Natural killer cell treated with Interleukin-12 subunit alpha and Interleukin-12 subunit beta and Interleukin-15 and Interleukin-18, amount 100 ng/mL, for 72 hours (primary cell): ENCODE measurements at places on chromosomes 11 and 22. TPM values are rescaled to one million over a fixed set of nuclear protein-coding genes. Genes with fewer than 3 reads are reported as not detected.

DNA sequence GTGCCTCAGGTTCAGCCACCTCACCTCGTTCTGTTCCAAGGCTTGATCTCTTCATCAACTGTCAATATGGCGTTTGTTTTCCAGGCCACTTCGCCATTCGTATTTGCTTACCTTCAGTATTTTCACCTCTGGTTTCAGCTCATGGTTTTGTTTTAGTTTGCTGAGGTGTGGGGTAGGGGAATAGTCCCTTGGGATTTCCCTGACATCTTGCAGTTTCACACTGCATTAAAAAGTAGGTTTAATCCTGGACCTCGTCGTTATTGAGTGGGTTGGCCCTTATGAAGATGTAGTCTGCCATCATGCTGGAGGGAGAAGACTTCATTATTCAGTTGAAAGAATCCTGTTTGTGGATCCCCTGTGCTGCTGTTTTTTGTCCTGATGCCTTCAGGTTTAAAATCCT, 46.0 kb downstream of the C11orf91 start:
- no peaks in the 10 kb centered on the region for H3K4me1 ChIP-seq
- no peak overlapping the region for H3K27ac ChIP-seq
- H3K27me3 ChIP-seq: peaks cover 35% of the 10 kb centered on the region
- H3K36me3 ChIP-seq: no peaks in the 10 kb centered on the region
- no peak overlapping the region for H3K4me3 ChIP-seq
- no peak for DNase-seq

Gene GAS2L1
- 0.43 TPM for total RNA-seq

- peaks cover 18% of the 10 kb centered on the region for H3K4me1 ChIP-seq
- DNase-seq: no peak
- H3K27ac ChIP-seq: no peak overlapping the region
- no peaks in the 10 kb centered on the region for H3K27me3 ChIP-seq
These were observed 16.6 kb downstream of the YPEL1 start for GRCh38 chr22:21719024-21719423.

GRCh38 chr22:46109474-46110003, 40.8 kb upstream of the PPARA start:
- no peaks in the 10 kb centered on the region for H3K36me3 ChIP-seq
- no peak for DNase-seq
- peaks cover 3% of the 10 kb centered on the region for H3K4me1 ChIP-seq
- no peak overlapping the region for H3K27ac ChIP-seq

Gene CLDN5
- total RNA-seq: not detected

Gene IRAG1
- not detected for total RNA-seq

Gene OR4D5
- total RNA-seq: not detected

DNA sequence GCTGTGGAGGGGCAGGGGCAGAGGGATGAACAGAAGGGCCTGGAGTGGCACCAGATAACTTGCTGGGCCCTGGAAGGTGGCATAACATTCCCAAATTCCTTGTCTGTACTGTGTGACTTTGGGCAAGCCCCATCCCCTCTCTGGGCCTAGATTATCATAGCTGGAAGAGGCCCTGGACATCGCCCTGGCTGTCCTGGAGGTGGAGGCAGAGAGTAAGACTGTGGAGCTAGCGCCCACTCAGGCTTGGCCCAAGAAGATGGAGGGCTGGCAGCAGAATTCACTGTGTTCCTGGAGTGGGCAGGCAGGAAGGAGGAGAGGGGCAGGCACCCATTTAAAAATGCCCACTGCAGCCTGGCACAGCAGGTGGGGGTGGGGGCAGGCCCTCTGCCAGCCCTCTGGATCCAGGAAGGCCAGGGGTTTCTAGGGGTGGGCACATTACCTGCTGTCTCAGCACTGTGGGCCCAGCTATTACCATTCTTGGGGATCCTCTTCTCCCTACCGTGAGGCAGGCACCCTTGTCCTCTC, 22.6 kb downstream of the ARHGEF17 start:
- H3K4me3 ChIP-seq: no peak overlapping the region
- H3K27me3 ChIP-seq: no peaks in the 10 kb centered on the region
- no peaks in the 10 kb centered on the region for H3K36me3 ChIP-seq
- DNase-seq: no peak
- no peak overlapping the region for H3K27ac ChIP-seq

- no peaks in the 10 kb centered on the region for H3K27me3 ChIP-seq
- H3K4me1 ChIP-seq: no peaks in the 10 kb centered on the region
- H3K36me3 ChIP-seq: no peaks in the 10 kb centered on the region
- H3K4me3 ChIP-seq: no peak overlapping the region
- no peak overlapping the region for H3K27ac ChIP-seq
These were observed 5.3 kb upstream of the NHERF4 start for GRCh38 chr11:119179983-119180382.

DNA sequence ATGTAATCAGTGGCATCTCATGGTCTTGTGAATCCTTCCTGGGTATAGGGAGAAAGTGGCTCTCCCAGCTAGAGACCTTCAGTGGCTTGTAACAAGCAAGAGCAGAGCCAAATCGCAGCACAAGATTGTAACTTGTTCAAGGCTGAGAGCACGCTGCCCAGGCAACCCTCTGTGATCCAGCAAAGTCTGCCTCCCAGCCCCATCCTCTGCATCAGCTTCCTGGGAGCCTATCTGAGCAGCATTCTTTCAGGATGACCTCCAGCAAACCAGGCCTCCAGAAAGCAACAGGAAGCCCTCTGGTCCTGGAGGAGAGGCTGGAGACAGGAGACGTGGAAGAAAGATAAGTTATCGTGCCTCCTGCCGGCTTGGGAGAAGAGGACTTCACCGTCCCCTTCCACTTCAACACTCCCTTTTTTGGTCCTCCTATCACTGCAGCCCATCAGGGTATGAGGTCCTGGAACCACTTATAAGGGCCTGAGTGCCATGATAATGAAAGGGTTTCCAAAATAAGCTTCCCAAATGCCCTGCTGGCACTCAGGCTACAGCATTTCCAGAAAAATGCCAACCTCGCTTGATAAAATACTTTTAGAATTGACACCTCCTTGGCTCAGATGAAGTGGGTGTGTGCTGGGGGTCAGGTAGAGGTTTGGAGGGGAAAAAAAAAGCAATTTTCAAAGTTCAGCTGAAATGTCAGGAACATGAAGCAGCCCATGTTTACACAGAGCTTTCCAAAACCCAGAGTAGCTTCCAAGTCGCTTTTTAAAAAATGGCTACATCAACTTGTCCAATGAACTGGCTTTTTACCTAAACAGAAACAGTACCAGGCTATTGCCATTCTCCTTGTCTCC, 80.2 kb downstream of the PLEKHA7 start:
- no peak overlapping the region for H3K27ac ChIP-seq
- peaks cover 21% of the 10 kb centered on the region for H3K27me3 ChIP-seq
- H3K36me3 ChIP-seq: no peaks in the 10 kb centered on the region
- DNase-seq: no peak
- no peak overlapping the region for H3K4me3 ChIP-seq

Gene RIN1
- total RNA-seq: 2.1 TPM

- H3K27ac ChIP-seq: no peak overlapping the region
- H3K36me3 ChIP-seq: no peaks in the 10 kb centered on the region
- peaks cover 7% of the 10 kb centered on the region for H3K4me1 ChIP-seq
These were observed 217.0 kb downstream of the DYNC2H1 start for GRCh38 chr11:103326070-103326794.

Gene RHOG
- total RNA-seq: 154 TPM

DNA sequence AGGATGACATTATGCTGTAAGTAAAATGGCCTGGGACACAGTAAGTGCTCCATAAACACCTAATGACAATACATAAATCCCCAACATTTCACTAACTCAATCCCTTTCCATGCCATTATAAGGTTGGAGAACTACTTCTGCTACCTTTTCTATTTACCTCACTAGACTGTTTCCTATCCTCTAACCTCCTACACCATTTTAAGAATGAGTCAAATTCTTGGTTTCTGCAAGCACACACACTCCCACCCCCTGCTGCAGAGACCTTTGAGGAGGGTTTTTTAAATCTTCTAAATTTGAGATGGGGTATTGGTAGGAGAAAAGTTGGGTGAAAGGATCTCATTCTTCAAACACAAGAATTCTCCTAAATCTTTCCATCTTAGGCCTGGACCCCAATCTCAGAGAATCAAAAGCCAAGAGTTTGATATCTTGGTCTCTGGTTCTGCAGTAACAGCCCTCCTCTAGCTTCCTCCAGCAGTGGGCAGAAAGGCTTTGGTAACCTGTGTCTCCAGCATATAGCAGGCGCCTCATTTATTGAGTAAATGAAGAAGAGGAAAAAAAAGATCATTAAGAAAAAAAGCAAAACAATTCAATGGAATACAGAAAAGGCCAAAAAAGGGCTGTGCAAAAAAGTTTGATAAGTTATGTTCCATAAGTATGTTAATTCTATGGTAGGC, 42.3 kb downstream of the SYTL2 start:
- peak overlapping the region; percentile 3 for H3K27ac ChIP-seq
- H3K4me3 ChIP-seq: no peak overlapping the region
- H3K36me3 ChIP-seq: peaks cover 15% of the 10 kb centered on the region
- no peak for DNase-seq
- peaks cover 59% of the 10 kb centered on the region for H3K4me1 ChIP-seq

Gene AQP11
- total RNA-seq: 0.20 TPM

DNA sequence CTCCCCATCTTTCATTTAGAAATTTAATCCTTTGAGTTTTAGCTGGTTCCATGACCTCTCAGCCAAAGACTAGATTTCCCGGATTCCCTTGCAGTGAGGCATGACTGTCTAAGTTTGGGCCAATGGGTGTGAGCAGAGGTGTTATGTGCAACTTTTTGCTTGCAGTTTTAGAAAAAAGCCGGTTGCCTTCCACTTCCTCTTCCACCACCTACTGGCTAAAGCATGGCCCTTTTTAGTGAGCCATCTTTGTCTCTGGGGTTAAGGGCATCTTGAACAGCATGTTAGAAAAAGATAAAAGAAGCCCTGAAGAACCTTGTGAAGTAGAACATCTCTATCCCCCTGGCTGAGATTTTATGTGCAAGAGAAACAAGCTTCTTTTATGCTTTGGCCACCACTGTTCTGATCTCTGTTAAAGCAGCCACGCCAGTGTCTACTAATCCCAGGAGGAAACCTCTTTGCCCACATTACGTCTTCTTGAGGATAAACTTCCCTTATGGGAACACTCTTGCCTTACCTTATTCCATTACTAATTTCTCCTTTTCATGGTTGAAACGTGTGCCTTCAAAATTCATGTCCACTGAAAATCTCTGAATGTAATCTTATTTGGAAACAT, 279.9 kb downstream of the TENM4 start:
- H3K36me3 ChIP-seq: no peaks in the 10 kb centered on the region
- H3K27me3 ChIP-seq: peaks cover 9% of the 10 kb centered on the region
- no peak overlapping the region for H3K27ac ChIP-seq
- no peaks in the 10 kb centered on the region for H3K4me1 ChIP-seq
- DNase-seq: no peak

GRCh38 chr11:110318638-110319404, 22.4 kb upstream of the RDX start:
- H3K4me3 ChIP-seq: no peak overlapping the region
- no peak overlapping the region for H3K27ac ChIP-seq
- H3K4me1 ChIP-seq: no peaks in the 10 kb centered on the region
- no peaks in the 10 kb centered on the region for H3K36me3 ChIP-seq
- no peaks in the 10 kb centered on the region for H3K27me3 ChIP-seq

GRCh38 chr22:36833073-36833472, 16.2 kb upstream of the PVALB start:
- H3K27me3 ChIP-seq: peaks cover 20% of the 10 kb centered on the region
- DNase-seq: no peak
- H3K4me1 ChIP-seq: no peaks in the 10 kb centered on the region

Gene SLC15A3
- total RNA-seq: 5.0 TPM

DNA sequence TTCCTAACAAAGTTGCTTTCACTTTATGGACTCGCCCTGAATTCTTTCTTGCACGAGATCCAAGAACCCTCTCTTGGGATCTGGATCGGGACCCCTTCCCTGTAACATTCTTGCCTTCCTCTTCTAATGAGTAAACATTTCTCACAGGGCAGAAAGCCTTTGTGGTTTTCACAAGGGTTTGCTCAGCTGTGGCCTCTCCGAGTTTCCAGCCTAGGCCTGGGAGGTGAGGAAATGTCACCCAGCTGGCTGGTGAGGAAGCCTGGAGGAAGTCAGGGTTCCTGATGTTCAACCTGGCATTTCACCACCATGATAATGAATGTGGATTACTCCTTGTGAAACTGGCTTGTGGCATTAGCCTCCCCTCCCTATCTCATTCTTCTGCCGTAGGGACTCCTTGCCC, 224.9 kb downstream of the DSCAML1 start:
- DNase-seq: no peak
- H3K36me3 ChIP-seq: no peaks in the 10 kb centered on the region
- no peaks in the 10 kb centered on the region for H3K4me1 ChIP-seq
- H3K27me3 ChIP-seq: peaks cover 3% of the 10 kb centered on the region
- H3K27ac ChIP-seq: no peak overlapping the region
- H3K4me3 ChIP-seq: no peak overlapping the region

Gene KIF18A
- 8.1 TPM for total RNA-seq

- H3K4me1 ChIP-seq: peaks cover 2% of the 10 kb centered on the region
- H3K4me3 ChIP-seq: no peak overlapping the region
- H3K27ac ChIP-seq: no peak overlapping the region
- no peaks in the 10 kb centered on the region for H3K36me3 ChIP-seq
These were observed 66.0 kb upstream of the PPARA start for GRCh38 chr22:46084376-46084775.

DNA sequence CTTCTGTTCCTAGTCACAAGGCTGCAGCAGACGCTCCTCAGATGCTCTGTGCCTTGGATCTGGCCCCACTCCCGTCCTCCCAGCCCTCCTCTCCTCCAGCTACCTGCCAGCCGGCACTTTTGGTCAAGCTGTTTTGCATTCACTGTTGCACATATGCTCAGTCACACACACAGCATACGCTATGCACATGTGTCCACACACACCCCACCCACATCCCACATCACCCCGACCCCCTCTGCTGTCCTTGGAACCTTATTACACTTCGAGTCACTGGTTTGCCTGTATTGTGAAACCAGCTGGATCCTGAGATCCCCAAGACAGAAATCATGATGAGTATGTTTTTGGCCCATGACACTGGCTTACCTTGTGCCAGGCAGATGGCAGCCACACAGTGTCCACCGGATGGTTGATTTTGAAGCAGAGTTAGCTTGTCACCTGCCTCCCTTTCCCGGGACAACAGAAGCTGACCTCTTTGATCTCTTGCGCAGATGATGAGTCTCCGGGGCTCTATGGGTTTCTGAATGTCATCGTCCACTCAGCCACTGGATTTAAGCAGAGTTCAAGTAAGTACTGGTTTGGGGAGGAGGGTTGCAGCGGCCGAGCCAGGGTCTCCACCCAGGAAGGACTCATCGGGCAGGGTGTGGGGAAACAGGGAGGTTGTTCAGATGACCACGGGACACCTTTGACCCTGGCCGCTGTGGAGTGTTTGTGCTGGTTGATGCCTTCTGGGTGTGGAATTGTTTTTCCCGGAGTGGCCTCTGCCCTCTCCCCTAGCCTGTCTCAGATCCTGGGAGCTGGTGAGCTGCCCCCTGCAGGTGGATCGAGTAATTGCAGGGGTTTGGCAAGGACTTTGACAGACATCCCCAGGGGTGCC, 109.8 kb downstream of the BCR start:
- no peak overlapping the region for H3K27ac ChIP-seq
- H3K27me3 ChIP-seq: no peaks in the 10 kb centered on the region
- DNase-seq: no peak
- no peaks in the 10 kb centered on the region for H3K36me3 ChIP-seq
- peaks cover 2% of the 10 kb centered on the region for H3K4me1 ChIP-seq

GRCh38 chr11:96317985-96318384, 25.0 kb downstream of the MAML2 start:
- H3K36me3 ChIP-seq: peaks cover 7% of the 10 kb centered on the region
- H3K27me3 ChIP-seq: no peaks in the 10 kb centered on the region
- peaks cover 76% of the 10 kb centered on the region for H3K4me1 ChIP-seq

GRCh38 chr11:90809581-90809980, 586.7 kb upstream of the CHORDC1 start:
- H3K4me1 ChIP-seq: no peaks in the 10 kb centered on the region
- no peak overlapping the region for H3K27ac ChIP-seq
- H3K27me3 ChIP-seq: no peaks in the 10 kb centered on the region

GRCh38 chr22:28155808-28156207, 236.8 kb upstream of the PITPNB start:
- H3K4me1 ChIP-seq: no peaks in the 10 kb centered on the region
- no peak for DNase-seq
- peaks cover 17% of the 10 kb centered on the region for H3K36me3 ChIP-seq
- H3K4me3 ChIP-seq: no peak overlapping the region
- peaks cover 23% of the 10 kb centered on the region for H3K27me3 ChIP-seq
- no peak overlapping the region for H3K27ac ChIP-seq
